ENCODE measurements at places on chromosomes 12 and 14. TPM values are rescaled to one million over a fixed set of nuclear protein-coding genes. Genes with fewer than 3 reads are reported as not detected.

PLA2G1B gene
- not detected for total RNA-seq

GLIPR1 gene
- 47.0 TPM for total RNA-seq

BAG5 gene
- total RNA-seq = 19.4 TPM

- H3K27me3 ChIP-seq = no peaks in the 10 kb centered on the region
- H3K4me1 ChIP-seq = peaks cover 29% of the 10 kb centered on the region
- no peak overlapping the region for H3K4me3 ChIP-seq
- H3K27ac ChIP-seq = no peak overlapping the region
These were observed 521 bp upstream of the PAPLN start for GRCh38 chr14:73236752-73237218.

DNA sequence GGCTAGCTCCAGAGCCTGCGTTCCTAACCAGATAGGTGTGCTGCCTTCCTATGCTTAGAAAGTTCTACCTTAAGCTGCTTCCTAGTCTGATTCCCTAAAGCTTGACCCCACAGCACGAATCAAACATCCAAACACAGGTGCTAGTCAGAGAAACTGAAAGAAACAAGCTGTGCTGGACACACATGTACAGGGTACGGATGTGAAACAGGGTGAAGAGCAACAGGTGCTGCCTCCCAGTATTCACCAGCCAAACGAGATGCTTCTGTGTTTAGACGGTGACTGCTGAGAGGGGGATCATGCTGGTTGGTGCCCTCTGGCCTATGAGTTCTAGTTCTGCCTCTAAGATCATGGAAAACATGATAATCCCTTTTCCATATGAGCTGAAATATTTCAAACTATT, 105.3 kb downstream of the GRIP1 start:
- H3K4me1 ChIP-seq = no peaks in the 10 kb centered on the region
- no peak overlapping the region for H3K27ac ChIP-seq
- no peak overlapping the region for H3K4me3 ChIP-seq
- no peaks in the 10 kb centered on the region for H3K36me3 ChIP-seq
- DNase-seq = no peak
- H3K27me3 ChIP-seq = no peaks in the 10 kb centered on the region

DNA sequence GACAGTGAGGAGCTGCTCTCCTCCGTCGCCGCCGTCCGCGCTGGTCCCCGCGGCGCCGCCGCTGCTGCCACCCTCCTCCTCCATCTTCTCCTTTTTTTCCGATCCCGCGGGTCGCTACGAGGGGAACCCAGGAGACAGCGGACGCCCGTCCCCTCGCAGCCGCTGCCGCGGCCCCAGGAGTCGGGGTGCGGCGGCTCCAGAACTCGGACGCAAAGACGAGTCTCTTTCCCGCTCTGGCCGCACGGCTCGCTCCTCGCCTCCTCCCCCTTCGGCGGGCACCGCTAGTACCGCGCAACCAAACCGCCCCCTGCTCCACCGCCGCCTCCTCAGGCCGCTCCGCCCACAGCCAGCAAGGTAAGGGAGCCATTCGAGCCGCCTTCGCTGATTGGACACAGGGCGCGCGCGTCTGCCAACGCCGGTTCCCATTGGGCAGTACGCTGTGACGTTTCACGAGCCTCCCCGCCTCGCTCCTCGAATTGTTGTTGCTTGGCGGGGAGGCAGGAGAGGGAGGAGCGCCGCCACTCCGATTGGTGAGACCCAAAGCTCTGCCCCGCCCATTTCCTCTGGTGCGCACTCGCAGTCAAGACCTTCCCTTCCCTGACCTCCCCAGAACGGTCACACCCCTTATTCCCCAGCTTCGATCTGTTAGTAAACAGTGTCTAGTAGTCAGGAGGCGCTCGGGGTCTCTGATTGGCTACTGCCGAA, at the start of gene RPS6KA5:
RPS6KA5 (minus strand) TSS at position 291 of the 705 bp plus-strand sequence; CDS start at position 84, 207 bp downstream.
- peak within 1 kb of the TSS; percentile 97 for H3K4me3 ChIP-seq
- H3K27ac ChIP-seq = peak within 1 kb of the TSS; percentile 97
- H3K36me3 ChIP-seq = no peaks in the 10 kb centered on the region
- DNase-seq = peak; percentile 100
- H3K27me3 ChIP-seq = no peaks in the 10 kb centered on the region
- no peaks in the 10 kb centered on the region for H3K4me1 ChIP-seq

GRCh38 chr12:29273178-29273843, 107.7 kb downstream of the ERGIC2 start:
- no peaks in the 10 kb centered on the region for H3K27me3 ChIP-seq
- H3K4me3 ChIP-seq = no peak overlapping the region
- H3K27ac ChIP-seq = no peak overlapping the region
- DNase-seq = no peak

DNA sequence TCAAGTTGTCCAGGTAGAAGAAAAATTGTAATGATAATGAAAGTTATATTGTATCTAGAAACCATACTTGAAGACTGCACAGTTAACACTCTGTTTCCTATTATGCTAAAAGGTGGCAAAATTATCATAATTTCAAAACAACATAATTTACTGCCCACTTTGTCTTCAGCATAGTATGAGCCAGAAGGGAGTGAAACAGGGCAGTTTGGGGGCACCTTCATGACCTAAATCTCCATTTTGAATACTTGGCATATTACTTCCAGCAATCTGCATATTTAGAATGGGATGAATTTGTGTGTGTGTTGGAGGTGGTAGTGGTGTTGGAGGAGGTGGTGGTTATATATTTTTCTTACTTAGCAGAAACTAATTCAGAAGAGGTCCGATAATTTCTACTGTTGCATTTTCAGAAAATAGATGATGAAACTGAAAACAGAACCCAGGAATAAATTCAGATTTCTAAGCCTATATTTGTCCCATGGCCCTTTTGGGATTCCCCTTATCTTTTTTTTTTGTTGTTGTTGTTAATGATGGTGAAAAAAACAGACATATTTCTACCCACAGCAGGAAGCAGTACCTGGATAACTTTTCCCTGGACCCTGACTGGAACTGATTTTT, 26.6 kb upstream of the FRMD6 start:
- no peak overlapping the region for H3K4me3 ChIP-seq
- no peak overlapping the region for H3K27ac ChIP-seq
- H3K4me1 ChIP-seq = no peaks in the 10 kb centered on the region

DNA sequence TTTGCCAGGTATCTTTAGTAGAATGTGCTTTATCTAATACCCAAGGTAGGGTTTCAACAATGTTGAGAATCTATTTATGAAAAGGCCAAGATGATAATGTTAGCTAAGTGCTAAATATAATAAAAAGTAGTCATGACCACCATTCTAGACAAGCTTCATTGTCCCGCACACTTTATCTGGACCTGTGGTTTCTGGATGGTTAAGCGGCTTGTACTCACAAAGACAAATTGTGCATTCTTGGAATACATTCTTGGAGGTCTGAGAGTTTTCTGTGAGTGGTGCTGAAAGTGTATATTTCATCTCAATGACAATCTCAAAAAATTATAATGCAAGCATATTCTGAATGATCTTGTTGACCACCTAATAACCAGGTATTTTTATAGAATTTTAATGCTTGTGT, 646.9 kb downstream of the DIO2 start:
- no peak for DNase-seq
- no peak overlapping the region for H3K27ac ChIP-seq
- no peak overlapping the region for H3K4me3 ChIP-seq
- H3K4me1 ChIP-seq = no peaks in the 10 kb centered on the region
- H3K27me3 ChIP-seq = no peaks in the 10 kb centered on the region

DNA sequence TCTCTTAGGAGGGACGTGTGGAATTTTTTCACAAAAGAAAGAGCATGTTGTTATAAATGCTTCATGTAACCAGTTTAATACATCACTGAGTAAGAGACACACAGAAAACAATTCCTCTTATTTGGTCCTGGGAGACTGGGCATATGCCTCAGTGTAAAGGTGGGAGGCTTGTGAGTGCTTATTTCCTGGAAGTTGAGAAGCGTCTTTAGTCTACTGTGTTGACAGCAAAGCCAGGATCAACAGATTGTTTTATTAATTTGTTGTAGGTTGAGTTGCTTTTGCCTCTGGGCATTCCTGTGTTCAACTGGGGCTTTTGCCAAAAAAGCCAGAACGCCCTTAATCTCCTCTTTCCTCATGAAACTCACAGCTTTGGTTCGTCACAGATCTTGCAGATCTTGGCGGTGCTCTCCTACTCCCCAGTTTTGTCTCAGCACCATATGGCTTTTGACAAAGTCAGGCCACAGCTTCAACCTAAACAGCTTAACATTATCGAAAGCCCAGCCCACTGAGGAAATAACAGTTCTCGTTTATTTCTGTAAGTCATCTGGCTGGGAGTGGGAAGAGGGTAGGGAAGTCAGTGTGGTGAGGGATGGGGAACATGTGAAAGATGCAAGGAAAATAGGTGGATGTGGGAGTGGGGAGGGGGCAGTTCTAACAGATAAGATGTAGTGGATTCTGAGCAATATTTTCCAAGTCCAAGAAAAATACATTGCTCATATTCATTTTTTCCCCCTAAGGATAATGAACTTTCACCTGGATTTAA, 227.2 kb downstream of the DACT1 start:
- no peak for DNase-seq
- no peak overlapping the region for H3K27ac ChIP-seq
- H3K4me3 ChIP-seq = no peak overlapping the region
- H3K36me3 ChIP-seq = no peaks in the 10 kb centered on the region

DNA sequence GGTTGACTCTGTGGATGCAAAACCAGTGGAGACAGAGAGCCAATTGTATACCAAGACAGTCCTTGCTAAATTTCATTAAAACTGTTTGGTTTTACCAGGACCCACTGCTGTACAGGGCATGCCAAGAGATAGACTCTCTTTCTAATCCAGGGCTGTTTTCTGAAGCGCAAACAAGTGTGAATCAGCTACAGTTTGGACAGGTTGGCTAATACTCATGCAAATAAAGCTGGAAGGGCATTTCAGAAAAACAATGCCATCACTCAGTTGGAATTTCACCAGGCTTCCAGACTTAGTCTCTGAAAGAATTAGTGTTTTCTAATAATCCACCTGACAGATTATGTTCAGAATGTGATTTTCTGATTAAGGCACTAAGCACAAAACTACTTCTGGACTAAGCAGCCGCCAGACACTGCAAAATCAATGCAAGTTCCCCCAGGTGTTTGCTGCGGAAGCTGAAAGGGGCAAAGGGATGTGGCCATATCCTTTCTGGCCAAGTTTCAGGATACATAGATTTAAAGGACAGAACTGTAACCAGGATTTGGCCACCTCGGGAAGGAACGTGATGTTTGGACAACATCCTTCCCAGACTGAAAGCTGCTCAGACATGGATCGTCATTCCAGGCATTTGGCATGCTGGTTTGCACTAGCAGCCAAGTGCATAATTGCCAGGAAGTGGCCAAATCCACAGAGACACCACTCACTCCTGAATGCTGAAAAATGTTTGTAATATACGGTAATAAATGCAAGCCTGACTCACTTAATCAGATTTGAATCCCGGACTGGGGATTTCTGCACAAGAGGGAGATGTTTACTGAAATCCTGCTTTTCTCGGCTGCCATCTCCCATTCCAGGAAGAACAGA, 32.0 kb upstream of the CDKN3 start:
- no peak overlapping the region for H3K4me3 ChIP-seq

DNA sequence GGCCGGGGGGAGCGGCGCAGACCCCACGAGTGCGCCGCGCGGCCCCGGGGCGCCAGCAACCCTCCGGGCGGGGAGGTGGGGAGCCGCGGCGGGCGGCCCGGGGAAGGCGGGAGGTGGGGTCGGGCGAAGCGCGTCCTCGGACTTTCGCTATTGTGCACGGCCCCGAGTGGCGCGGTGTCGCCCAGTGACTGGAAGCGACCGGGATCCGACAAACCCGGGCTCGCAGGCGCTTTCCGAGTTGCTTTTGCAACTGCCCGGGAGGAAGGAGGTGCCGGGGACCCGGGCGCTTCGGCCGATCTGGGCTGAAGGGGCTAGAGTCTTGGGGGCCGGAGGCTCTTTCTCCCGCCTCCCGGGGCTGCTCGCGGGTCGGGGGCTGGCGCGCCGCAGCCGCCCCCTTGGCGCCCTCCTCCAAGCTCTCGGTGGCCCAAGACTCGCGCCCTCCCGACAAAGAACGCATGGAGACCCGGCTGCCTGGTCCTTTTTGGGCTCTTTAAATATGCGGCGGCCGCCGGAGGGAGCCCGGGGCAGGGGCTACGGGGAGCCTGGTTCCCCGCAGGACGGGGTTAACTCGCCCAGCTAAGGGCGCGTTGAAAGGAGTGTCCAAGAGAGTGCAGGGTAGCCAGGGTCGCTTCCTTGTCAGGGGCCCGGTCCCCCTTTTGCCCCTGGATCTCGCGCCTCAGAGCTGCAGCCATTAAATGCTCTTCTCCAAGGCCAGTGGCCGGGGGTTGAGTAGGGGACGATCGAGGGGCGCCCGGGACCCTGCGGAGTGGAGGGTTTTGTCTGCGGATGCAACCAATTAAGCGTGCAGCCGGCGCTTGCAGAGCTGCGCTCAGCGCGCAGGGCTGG, 1.4 kb downstream of the HMGA2 start:
- H3K4me1 ChIP-seq = peaks cover 19% of the 10 kb centered on the region
- no peaks in the 10 kb centered on the region for H3K36me3 ChIP-seq
- no peaks in the 10 kb centered on the region for H3K27me3 ChIP-seq

DNA sequence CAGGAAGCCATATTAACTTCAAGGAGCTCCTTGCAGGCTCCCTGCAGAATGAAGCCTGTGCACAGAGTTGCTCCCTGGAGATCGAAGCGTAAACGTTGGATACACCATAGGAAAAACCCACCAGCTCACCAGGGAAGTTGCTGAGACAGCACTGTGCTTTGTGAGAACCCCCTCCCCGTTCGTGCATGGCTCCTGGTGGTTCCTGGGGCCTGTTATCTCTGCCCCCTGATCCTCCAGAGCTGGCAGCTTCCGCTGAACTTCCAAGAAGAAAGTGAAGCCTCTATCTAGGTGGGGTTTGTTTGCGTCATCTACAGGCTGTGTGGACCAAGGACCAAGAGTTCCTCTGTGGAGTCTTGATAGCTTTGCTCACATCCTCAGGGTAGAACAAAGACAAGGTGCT, 2.4 kb upstream of the CCDC85C start:
- no peak overlapping the region for H3K27ac ChIP-seq
- H3K36me3 ChIP-seq = no peaks in the 10 kb centered on the region
- DNase-seq = no peak
- peaks cover 5% of the 10 kb centered on the region for H3K4me1 ChIP-seq

DNA sequence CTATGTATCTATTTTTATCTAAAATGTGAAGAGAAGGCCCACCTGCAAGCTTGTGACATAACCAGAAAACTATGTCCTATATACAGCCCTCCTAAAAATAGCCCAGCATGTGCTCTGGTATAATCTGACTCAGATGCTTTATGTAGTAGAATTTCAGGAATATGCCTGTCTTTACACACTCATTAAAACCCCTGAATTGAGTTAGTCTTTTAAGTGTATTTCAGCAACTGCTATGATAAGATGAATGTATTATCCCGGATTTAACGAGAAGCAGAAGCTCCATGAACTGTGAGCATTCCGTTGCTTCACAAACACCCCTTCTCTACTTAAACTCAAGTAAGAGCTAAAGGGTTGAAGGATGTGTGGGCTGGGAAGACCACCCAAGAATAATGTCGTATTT, 89.9 kb upstream of the PRICKLE1 start:
- no peak overlapping the region for H3K4me3 ChIP-seq
- H3K36me3 ChIP-seq = no peaks in the 10 kb centered on the region

GRCh38 chr14:62661818-62662217, 383.4 kb downstream of the KCNH5 start:
- H3K4me1 ChIP-seq = no peaks in the 10 kb centered on the region
- H3K27me3 ChIP-seq = no peaks in the 10 kb centered on the region
- no peak overlapping the region for H3K27ac ChIP-seq
- H3K4me3 ChIP-seq = no peak overlapping the region

Data from Peyer's patch (tissue), 4 donors.